ENCODE measurements at places on chromosomes 7 and 10. TPM values are rescaled to one million over a fixed set of nuclear protein-coding genes. Genes with fewer than 3 reads are reported as not detected.

- H3K27me3 ChIP-seq = peaks cover 10% of the 10 kb centered on the region
- no peak overlapping the region for H3K27ac ChIP-seq
- DNase-seq = no peak
- H3K36me3 ChIP-seq = no peaks in the 10 kb centered on the region
- no peaks in the 10 kb centered on the region for H3K4me1 ChIP-seq
- H3K4me3 ChIP-seq = no peak overlapping the region
Observed at GRCh38 chr10:33631991-33632390, 297.5 kb upstream of the NRP1 start.

GRCh38 chr7:135811506-135811905, 62.9 kb upstream of the FAM180A start:
- no peaks in the 10 kb centered on the region for H3K36me3 ChIP-seq
- no peak overlapping the region for H3K4me3 ChIP-seq
- peaks cover 7% of the 10 kb centered on the region for H3K27me3 ChIP-seq
- no peak for DNase-seq

Gene STAG3
- 21.4 TPM for total RNA-seq

GRCh38 chr10:59839576-59839975, 66.8 kb downstream of the CCDC6 start:
- DNase-seq = no peak
- H3K36me3 ChIP-seq = peaks cover 51% of the 10 kb centered on the region
- peaks cover 19% of the 10 kb centered on the region for H3K4me1 ChIP-seq
- H3K27ac ChIP-seq = peak overlapping the region; percentile 30
- H3K27me3 ChIP-seq = no peaks in the 10 kb centered on the region

Gene TMEM176A
- total RNA-seq = not detected

DNA sequence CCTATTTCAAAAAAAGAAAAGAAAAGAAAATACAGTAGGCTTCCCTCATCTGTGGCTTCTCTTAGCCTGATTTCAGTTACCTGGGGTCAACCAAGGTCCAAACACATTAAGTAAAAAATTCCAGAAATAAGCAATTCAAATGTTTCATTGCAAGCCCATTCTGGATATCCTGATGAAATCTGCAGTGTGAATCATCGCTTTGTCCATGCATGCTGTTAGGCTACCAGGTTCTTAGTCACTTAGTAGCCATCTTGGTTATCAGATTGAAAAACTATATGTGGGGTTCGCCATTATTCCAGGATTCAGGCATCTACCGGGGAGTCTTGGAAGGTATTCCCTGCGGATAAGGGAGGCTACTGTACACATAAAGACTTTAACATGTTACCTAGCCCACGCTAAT, 991 bp upstream of the FAM204A start:
- H3K27ac ChIP-seq = no peak overlapping the region
- H3K4me1 ChIP-seq = peaks cover 31% of the 10 kb centered on the region

DNA sequence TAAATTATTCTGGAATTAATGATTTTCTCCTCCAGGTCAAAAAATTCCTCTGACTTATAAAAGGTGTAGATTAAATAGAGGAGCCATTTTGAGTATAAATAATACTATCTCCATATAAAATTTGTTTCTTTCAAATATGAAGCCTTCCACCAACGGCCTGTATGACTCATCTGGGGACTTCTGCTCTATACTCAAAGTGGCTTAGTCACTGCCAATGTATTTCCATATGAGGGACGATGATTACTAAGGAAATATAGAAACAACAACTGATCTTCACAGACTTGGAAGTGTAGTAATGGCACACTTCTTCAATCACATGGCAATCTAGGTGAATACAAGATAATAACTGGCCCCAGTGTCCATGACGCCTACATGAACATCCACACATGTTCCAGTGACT, 335.6 kb upstream of the HGF start:
- H3K36me3 ChIP-seq = no peaks in the 10 kb centered on the region
- H3K27ac ChIP-seq = no peak overlapping the region
- no peak for DNase-seq
- H3K4me3 ChIP-seq = no peak overlapping the region
- no peaks in the 10 kb centered on the region for H3K4me1 ChIP-seq

DNA sequence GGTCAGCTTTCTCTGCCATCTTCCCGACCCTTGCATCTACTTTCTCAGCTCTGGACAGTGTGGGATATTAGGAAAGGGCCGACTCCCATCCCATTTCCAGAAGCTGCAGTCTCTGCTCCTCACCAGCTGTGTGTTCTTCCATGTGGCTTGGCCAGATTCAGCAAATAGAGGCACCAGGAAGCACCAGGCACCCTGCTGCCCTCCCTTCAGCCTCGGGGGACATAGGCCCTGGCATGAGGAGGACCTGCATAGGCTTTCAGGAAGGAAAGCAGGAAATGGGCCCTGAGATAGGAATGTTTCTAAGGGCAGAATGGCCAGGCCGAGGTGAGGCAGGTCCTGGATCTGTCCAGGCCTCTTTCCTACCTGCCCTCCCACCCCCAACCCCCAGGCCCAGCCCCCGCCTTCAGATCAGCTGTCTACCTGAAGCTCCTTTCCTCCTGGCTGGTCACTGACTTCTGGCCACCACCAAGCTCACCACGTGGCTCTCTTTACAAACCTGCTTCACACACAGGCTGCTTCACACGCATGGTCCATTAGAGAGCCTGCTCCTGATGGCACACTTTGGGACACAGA, 27.5 kb upstream of the PURB start:
- DNase-seq = no peak
- no peaks in the 10 kb centered on the region for H3K27me3 ChIP-seq
- H3K4me1 ChIP-seq = peaks cover 26% of the 10 kb centered on the region
- H3K36me3 ChIP-seq = no peaks in the 10 kb centered on the region

DNA sequence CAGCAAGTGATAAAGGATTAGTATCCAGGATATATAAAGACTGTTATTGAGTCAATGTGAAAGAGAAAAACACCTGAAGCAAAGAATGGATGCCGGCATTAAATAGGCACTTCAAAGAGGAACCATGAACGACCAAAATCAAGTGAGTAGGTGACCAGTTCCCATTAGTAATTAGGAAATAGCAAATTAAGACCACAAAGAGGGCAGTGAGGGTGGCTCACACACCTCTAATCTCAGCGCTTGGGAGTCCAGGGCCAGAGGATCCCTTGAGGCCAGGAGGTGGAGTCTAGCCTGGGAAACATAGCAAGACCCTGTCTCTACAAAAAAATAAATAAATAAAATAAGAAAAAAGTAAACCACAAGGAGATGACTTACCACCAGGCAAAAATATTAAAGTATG, 1.5 kb upstream of the ANTXRL start:
- peaks cover 22% of the 10 kb centered on the region for H3K4me1 ChIP-seq
- H3K4me3 ChIP-seq = peak overlapping the region; percentile 77
- no peak overlapping the region for H3K27ac ChIP-seq
- no peak for DNase-seq
- H3K27me3 ChIP-seq = no peaks in the 10 kb centered on the region

DNA sequence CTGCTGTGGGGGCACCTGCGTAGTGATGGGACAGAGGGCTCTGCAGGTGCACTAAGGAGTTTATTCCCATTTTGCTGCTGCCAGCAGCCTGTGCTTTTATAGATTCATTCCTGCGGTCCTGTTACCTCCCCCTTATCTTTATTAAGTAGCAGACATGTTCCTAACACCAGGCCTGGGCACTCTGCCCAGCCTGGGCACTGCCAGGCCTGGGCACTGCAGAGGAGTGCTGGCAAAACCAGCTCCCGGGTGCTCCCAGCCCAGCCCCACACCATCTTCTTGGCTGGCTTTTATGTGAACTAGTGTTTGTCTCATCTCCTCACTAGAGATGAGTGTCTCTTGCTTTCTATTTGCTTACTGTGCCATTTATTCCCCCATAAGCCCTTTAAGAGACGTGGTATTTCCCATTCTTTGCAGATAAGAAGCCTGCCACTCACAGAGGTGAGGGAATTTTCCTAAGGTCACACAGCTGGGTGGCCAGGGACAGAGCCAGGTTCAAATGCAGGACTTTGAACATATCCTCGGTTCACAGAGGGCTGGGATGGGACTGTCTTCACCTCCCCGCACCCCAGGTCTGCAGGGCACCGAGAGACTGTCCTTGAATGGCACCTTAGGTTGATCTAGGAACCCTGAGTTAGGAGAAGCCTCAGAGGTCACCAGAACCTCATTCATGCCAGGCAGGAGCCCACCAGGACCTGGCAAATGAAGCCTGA, 14.6 kb upstream of the DRGX start:
- H3K36me3 ChIP-seq = no peaks in the 10 kb centered on the region
- no peak for DNase-seq

Gene SCIN
- 0.47 TPM for total RNA-seq

- peaks cover 3% of the 10 kb centered on the region for H3K27me3 ChIP-seq
- no peaks in the 10 kb centered on the region for H3K4me1 ChIP-seq
- no peak overlapping the region for H3K27ac ChIP-seq
- H3K36me3 ChIP-seq = no peaks in the 10 kb centered on the region
- no peak overlapping the region for H3K4me3 ChIP-seq
Observed at GRCh38 chr10:131200856-131201470, 110.6 kb downstream of the TCERG1L start.

- no peak overlapping the region for H3K4me3 ChIP-seq
- H3K27ac ChIP-seq = no peak overlapping the region
- DNase-seq = no peak
- H3K27me3 ChIP-seq = no peaks in the 10 kb centered on the region
- peaks cover 1% of the 10 kb centered on the region for H3K4me1 ChIP-seq
Observed at GRCh38 chr10:42976351-42977031, 100.4 kb upstream of the RET start.

Gene H2BK1
- total RNA-seq = not detected

Gene SOSTDC1
- not detected for total RNA-seq

DNA sequence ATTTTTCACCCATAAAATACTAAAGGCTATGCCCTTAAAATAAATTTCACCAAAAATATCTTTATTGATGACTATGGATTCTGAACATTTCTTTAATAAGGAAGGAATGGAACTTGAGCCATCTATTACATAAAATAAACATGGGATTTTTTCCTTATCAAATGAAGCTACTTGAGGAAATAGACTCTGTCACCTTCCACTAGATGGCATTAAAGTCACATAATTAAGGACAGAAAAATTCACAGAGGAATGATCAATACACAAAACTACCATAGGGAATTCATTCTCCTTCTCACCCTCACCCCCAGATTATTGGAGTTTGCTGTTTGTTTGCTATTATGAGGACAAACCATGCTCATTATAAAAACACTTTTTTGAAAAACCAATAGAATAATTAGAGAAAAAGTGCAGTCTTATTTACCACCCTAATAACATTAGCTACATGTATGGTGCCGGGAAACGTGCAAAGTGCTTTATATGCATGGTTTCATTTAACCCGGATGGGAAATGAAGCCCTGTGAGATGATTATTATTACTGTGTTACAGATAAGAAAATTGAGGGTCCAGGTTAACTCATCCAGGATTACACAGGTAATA, 21.1 kb upstream of the FOXI2 start:
- DNase-seq = no peak
- H3K4me1 ChIP-seq = no peaks in the 10 kb centered on the region
- H3K27me3 ChIP-seq = no peaks in the 10 kb centered on the region
- H3K4me3 ChIP-seq = no peak overlapping the region
- H3K27ac ChIP-seq = no peak overlapping the region

Gene BTBD16
- total RNA-seq = not detected

DNA sequence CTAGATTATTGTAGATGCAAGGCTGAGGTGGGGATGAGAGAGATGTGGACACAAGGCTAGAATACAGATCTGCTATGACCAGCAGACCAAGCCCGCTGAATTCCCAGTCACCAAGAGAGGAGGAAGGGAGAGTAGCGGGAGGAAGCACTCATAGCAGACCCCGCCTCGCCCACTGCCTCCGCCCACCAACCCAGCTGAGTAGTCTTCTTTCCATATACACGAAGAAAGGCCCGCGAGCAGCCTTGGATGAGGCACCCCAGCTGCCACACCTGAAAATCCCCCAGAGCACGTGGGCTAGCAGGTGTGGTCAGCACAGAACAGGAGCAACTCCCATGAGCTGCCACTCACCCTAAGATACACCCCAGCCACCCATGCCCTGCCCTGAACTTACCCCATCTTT, 7.9 kb upstream of the H2BK1 start:
- DNase-seq = no peak
- H3K27ac ChIP-seq = no peak overlapping the region
- H3K4me1 ChIP-seq = peaks cover 4% of the 10 kb centered on the region
- no peak overlapping the region for H3K4me3 ChIP-seq

Gene NRAP
- not detected for total RNA-seq

Gene CLDN4
- total RNA-seq = 0.33 TPM

Gene ANKRD61
- total RNA-seq = 0.16 TPM

Gene UBE2H
- total RNA-seq = 16.9 TPM

- peaks cover 98% of the 10 kb centered on the region for H3K27me3 ChIP-seq
- H3K4me3 ChIP-seq = peak overlapping the region; percentile 15
- no peak overlapping the region for H3K27ac ChIP-seq
- H3K4me1 ChIP-seq = peaks cover 36% of the 10 kb centered on the region
- no peak for DNase-seq
Observed at GRCh38 chr10:8037199-8037801, 17.2 kb upstream of the GATA3 start.

- no peaks in the 10 kb centered on the region for H3K36me3 ChIP-seq
- H3K4me1 ChIP-seq = peaks cover 5% of the 10 kb centered on the region
Observed at GRCh38 chr7:1526271-1526754, 4.2 kb upstream of the MAFK start.

- no peaks in the 10 kb centered on the region for H3K4me1 ChIP-seq
- peaks cover 57% of the 10 kb centered on the region for H3K36me3 ChIP-seq
- no peaks in the 10 kb centered on the region for H3K27me3 ChIP-seq
- no peak overlapping the region for H3K4me3 ChIP-seq
- no peak for DNase-seq
Observed at GRCh38 chr10:31467791-31468535, 148.9 kb downstream of the ZEB1 start.

Gene EBF3
- not detected for total RNA-seq

DNA sequence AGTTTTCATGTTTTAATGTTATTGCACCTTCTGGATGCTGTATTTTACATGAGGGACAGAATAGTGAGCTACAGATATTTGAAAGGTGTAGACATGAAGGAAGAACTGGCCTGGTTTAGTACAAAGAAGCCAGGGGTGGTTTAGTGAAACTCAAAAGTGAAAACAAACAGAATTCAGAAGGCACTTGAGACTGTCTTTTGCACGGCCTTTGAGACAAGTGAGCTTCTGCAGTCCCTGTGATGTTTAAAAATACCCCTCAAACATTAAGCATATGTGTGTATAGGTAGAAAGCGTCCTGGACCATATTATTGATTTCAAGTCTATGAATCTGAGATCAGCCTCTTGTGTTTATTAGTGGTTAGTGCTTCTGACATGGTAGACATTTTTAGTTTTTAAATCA, 118.9 kb downstream of the CDK14 start:
- no peak overlapping the region for H3K27ac ChIP-seq
- H3K36me3 ChIP-seq = no peaks in the 10 kb centered on the region
- DNase-seq = no peak
- H3K4me3 ChIP-seq = no peak overlapping the region

- no peaks in the 10 kb centered on the region for H3K4me1 ChIP-seq
- no peak overlapping the region for H3K4me3 ChIP-seq
- DNase-seq = no peak
Observed at GRCh38 chr7:141220263-141220880, 146.5 kb downstream of the TMEM178B start.

- H3K36me3 ChIP-seq = no peaks in the 10 kb centered on the region
- H3K27ac ChIP-seq = no peak overlapping the region
- no peak overlapping the region for H3K4me3 ChIP-seq
- H3K27me3 ChIP-seq = no peaks in the 10 kb centered on the region
- no peak for DNase-seq
Observed at GRCh38 chr10:78886129-78886528, 182.6 kb upstream of the ZMIZ1 start.

GRCh38 chr10:61248013-61248412, 205.2 kb downstream of the TMEM26 start:
- H3K27ac ChIP-seq = no peak overlapping the region
- no peak overlapping the region for H3K4me3 ChIP-seq
- DNase-seq = no peak
- H3K27me3 ChIP-seq = no peaks in the 10 kb centered on the region

Gene CRHR2
- total RNA-seq = not detected

Gene NEUROG3
- total RNA-seq = 0.21 TPM

Gene PLXDC2
- total RNA-seq = 0.04 TPM

Gene HABP2
- total RNA-seq = not detected
